Epithelial cell of proximal tubule (primary cell): ENCODE measurements at places on chromosomes 11 and 22.

DNA sequence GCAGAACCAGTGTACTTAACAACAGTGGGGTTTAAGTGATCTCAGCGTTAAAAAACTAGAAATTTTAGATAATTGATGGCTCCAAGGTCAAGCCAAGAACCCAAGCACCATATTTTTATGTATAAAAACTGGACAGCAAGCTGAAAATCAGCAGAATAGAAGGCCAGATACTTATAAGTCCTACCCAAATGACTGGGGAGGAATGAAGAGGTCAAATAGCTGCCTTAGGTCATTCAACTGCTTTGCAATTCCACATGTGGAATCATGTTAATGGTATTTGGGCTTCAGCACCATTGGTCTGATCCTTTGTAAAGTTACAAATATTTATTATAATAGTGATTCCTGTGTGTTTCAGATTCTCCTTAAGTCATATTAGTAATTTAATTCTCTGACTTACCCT lies 108.4 kb downstream of the FAT3 start:
- no peak for DNase-seq

DNA sequence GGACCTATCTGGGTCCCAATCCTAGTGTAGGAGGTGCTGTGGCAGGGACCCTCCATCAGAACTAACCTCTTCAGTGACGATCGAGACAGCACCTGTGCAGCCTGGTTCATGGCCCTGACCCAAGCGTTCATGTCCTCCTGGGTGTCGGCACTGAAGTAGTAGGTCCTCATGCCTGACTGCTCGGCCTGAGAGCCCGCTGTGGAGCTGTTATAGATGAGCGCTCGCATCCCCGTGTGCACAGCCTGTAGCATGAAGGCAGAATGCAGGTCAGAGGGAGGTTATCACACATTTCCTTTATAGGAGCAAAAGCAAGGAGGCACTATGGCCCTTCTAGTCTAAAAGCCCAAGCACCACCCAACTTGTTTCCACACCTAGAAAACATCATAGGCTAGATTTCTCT lies 103.0 kb downstream of the C11orf58 start:
- no peak for DNase-seq

DNA sequence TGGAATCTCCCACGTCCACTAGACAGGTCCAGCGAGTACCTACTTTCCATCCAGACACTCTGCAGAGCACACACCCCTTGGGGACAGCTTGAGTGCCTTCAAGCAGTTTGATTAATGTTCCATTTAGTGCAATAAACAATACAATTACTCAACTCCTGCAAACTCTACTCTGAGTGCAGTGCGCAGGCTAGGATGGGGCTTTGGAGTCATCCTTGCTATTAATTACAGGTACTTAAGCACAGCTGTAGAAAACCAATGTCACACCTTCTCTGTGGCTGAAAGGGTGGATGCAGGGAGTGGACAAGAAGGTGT lies 82.6 kb downstream of the MN1 start:
- no peak for DNase-seq

DNA sequence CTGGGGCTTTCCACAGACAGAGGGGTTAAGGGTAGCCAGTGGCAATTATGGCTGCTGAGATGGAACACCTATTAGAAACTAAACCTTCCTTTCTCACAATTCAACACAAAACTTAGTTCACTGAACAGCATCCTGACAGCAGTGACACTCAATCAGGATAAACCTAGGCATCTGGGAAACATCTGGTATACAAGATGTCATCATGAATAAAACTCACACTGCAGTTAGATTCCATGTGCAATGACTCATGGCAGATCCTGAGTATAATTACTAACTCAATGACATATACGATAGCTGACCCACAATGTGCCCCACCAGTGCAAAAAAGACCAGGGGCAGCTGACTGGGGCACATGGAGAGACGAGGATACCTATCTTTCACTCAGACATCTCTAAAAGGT lies 17.7 kb downstream of the RBFOX2 start:
- no peak for DNase-seq

- DNase-seq, result no peak
These were observed 41.8 kb downstream of the MACROD1 start for GRCh38 chr11:64124147-64124546.

DNA sequence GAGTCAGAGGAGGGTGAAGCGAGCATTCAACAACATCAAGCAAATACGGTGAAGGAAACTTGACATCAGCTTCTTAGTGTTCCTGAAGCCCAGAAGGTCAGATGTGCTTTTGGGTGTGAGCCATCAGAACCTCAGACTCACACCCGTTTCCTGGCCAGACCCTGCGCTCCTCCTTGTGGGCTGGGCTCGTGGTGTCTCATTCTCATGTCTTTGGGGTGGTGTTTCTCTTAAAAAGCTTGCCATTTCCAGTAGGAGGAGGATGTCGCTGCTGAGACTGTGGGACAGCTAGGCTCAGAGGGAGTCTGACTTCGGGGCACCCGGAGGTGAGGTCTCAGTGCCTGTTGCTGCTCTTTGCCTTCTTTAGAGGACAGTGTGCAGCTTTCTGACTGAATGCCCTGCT lies 24.2 kb downstream of the PPFIBP2 start:
- no peak for DNase-seq

DNA sequence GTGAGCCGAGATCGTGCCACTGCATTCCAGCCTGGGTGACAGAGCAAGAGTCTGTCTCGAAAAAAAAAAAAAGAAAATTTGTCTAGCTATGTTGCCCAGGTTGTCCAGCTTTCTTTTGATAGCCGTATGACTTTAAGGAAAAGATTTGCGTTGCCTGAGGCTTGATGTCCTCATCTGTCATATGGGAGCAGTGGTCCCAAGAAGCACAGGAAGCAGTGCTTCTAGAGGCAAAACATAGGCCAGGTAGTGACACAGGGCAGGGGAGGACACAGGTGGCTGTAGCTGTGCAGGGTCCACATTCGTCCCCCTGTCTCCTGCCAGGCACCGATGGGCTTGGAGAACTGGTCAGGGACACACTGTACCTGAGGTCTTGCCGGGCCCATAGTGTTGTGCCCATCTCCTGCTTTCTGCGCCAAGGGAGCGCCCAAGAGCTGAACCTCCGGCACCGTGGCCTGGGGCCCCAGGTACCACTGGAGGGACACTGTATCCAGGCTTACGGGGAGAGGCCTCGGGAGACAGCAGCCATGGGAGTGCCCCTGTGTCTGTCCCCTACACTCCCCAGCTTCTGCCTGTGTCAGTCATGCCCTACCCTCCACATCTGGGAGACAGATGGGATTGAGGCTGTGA lies 1.4 kb downstream of the LRRC74B start:
- DNase-seq, result no peak

DNA sequence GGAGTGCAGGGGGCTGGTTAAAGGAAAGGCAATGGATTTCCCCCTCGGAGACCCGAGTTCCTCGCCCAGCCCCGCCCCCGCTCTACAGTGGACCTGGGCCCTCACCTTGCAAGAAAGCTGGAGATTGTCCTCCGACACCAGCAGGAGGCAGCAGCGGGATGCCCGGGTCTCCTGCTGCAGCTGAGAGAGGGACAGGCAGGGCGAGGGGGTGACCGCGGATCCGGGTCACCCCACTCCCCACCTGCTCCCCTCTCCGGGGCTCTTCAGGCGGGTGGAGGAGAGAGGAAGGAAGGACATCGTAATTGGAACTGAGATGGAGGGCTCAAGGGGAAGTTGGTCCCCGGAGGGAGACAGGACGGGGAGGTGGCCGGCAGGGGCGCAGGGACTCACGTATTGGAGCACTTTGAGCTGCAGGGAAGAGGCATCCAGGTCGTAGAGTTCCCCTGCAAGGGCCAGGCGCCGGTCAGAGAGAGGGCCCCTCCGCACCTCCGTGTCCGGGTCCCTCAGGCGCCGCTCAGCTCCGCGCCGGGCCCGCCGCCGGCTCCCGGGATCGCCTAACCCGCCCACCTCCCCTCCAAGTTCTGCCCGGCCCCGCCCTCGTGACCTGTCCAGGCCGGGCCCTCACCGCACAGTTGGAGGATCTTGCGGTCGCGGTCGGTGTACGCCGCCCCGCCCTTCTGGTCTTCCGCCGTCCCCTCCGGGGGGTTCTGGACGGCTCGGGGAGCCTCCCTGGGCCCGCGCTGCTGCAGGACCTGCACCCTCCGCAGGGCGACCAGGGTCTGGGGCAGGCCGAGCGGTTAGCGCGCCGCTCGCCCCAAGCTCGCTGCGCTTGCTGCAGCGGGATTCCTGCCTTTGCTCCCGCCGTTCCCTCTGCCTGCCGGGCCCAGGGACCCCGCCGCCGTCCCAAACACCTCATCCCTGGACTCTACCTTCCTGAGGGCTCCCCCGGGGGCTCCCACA lies 84.1 kb downstream of the PDE2A start:
- DNase-seq, result no peak

DNA sequence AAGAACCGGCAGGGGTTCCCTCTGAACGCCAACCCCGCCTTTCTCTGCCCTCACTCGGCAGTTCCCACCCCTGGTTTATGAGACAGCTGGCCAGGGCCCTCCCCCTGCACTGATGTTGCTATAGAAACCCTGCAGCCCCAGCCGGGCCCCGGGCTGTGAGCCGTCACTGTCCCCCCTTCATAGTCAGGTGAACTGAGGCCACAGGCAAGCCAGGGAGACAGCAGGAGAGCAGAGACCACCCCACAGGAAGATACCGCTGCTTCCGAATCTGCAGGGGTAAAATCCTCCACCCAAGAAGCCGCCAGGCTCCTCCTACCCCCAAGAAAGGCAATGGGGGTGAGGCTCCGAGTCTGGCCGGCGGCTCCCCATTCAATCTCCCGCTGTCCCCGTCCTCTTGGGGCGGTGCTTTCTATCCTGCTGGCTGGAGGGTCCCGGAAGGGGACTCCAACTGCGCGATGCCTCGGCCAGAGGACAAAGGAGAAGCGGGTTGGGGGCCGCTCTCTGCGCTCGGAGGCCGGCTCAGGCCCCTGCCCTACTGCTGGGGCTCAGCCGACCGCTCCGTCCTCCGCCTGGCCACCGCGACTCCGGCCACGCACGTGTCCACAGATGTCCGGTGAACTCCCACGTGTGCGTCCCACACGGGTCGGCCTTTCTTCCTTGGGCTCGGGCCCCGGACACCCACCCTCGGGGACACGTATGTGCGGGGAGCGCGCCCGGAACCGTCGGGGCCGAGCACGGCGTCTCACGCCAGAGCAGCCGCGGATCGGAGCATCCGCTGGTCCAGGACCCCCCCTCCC lies 587 bp downstream of the SLC25A22 start:
- DNase-seq, result no peak

DNA sequence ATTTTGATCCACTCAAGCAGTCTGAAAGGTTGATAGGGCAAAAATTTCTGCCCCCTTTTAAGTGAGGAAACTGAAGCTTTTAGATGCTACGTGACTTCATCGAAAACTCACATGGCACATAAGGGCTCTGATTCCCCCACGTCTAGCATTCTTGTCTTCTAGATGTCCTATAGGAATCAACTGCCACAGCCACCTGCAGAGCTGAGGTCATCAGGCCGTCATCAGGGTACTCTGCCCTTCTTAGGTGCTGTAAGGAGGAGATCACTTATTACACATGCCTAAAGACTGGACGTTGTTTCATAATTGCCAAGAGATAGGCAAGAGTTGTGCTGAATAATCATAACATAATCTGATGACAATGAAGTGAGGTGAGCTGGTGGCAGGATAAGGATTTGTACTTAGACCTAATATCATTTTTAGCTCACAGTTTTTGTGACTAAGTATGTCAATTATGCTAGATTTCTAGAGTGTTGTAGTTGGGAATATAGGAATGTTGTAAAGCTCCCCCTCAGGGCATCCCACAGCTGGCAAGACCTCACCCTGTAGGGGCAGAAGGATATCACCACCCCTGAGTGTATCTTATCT lies 349.4 kb downstream of the METTL15 start:
- DNase-seq, result no peak

DNA sequence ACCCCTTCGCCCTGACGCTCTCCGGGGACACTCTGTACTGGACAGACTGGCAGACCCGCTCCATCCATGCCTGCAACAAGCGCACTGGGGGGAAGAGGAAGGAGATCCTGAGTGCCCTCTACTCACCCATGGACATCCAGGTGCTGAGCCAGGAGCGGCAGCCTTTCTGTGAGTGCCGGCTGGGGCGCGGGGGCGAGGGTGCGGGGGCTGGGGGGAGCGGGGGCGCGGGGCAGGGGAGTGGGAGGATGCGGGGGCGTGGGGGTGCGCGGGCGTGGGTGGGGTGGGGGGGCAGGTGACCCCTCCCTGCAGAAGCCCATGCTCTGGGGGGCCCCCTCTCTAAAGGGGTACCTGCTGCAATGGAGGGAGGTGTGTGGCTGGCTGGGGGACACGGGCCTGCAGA lies 51.4 kb downstream of the LRP5 start:
- DNase-seq, result no peak

DNA sequence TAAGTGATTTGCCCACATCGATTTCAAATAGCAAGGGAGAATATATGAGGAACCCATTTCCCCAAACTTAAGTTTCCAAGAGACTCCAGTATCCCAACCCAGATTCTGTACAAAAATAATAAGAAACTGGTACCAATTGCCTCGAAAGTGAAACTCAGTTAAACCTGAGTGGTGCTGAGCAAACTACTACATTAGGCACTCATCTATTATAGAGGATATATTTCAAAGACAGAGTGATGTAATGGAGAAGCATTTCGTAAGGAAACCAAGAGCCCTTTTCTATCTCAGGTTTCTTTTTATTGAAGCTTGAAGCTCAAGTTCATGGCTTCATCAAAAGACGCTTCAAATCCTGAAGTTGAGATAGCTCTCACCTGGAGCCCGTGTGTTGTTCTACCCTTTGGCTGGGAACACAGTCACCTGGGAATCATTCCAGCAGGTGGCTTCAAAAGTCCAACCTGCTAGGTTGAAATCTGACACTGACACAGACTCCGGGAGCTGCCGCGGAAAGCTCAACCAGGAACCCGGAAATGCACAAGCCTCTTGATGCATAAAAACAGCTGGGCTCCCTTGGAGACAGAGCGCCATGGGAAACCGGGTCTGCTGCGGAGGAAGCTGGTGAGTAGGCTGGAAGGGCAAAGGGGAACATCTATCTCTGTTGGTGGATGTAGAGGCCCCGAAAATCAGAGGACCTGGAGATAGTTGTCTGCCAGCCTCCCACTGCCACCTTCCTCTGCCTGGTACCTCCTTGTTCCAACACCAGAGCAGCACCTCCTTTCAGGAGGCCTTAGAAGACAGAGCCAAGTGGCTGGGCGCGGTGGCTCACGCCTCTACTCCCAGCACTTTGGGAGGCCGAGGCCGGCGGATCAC lies at the start of gene C11orf52:
C11orf52 (plus strand) TSS at position 524 of the 867 bp plus-strand sequence; CDS start at position 584, 60 bp downstream.
- no peak for DNase-seq

GRCh38 chr11:115504276-115505158 lies at the start of gene CADM1:
TSS of gene CADM1 (minus strand) at chr11:115504415.
- peak; percentile 40 for DNase-seq

DNA sequence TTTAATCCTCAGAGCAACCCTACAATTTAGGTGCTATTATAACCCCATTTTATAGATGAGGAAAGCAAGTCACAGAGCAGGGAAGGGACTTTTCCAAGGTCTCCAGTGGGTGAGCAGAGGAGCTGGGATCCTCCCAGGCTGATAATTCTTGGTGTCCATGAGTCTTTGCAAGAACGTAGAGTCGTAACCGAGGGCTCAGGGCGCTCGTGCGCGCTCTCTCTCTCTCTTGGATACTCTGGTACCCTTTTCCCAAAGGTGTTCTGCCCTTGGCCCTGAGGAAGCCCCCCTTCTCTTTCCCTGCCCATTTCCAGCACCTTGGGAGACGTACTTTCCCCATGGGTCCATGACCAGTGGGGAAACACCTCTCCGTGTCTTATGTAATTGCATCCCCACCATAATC lies 5.2 kb upstream of the ZP1 start:
- DNase-seq, result no peak
